ENCODE measurements at places on chromosomes 7 and 10.

GRCh38 chr10:123842692-123843385, 48.8 kb downstream of the CPXM2 start:
- no peak for DNase-seq

DNA sequence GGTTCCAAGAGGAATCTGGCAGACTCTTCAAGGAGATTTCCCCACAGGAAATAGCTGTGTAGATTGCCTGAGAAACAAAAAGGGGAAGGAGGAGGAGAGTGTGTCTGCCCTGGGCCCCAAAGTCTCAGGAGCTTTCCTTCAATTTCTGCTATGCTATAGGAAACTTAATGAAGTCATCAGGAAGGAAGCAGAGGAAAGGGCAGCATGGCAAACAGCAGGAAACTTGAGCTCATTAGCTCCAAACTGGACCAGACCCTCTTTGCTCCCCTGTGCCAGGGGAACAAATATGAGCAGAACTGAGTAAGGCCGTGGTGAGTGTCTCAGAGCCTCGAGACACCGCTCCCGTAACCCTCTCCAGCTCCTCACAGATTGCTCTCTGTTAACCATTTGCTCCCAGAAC, 4.8 kb upstream of the KCNIP2 start:
- DNase-seq = no peak

- DNase-seq = peak; percentile 71
These were observed 49.1 kb downstream of the DOCK4 start for GRCh38 chr7:112157072-112157471.

DNA sequence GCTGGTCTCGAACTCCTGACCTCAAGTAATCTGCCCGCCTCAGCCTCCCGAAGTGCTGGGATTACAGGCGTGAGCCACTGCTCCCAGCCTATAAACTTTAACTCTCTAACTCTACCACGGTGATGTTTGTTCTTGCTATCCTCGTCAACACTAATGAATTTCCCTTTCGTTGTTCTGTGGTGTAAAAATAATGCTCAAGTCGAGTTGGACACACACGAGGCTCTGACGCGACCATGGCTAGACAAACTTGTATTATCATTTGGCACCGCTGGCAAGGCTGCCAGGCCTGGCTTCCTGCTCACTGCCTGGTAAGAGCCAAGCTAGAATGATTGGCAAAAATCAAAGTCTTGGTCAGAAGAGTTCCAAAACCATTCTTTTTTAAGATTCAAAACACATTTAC, 167.0 kb upstream of the KLF6 start:
- no peak for DNase-seq

All from epithelial cell of esophagus (primary cell).